DMS53 (cell line): ENCODE measurements at places on chromosomes 5 and 9.
A peak's percentile ranks its signal among the peaks of the same experiment; 100 is the strongest.

DNA sequence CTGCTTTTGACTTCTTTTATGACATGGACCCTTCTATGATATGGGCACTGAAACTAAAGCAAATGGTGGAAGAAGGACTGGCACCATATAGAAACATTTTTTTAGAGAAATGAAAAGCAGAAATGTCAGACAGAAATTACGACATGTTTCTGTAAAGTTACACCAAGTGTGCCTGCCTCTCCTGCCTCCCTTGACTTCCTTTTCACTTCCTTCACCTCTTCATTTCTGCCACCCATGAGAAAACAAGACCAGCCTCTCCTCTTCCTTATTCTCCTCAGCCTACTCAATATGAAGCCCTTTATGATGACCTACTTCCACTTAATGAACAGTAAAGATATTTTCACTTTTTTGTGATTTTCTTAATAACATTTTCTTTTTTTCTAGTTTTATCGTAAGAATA, 44.5 kb downstream of the ERCC6L2 start:
- no peak for DNase-seq

DNA sequence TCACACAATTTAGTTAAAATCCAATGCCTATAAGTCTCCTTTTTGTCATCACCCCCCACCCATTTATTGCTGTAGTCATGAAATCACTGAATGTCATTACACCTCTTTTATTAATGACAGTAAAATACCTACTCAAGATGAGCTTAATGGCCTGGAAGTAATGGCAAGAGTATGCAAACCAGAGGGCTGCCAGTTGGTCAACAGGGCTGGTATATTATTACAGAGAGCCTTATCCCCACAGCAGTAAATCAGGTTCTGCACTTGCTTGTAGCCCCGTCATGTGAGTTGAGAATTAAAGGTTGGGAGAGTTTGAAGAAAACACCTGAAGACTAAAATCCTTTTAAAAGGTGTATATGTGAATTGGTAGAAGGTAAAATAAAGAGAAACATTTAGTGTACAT, 372.4 kb downstream of the MAT2B start:
- no peak for DNase-seq

GRCh38 chr9:96217294-96217707, 84.7 kb downstream of the HSD17B3 start:
- DNase-seq: no peak

GRCh38 chr9:93012963-93013855, 45.3 kb upstream of the SUSD3 start:
- no peak for DNase-seq

- DNase-seq: peak; percentile 79
These were observed 5.5 kb upstream of the DNAJC21 start for GRCh38 chr5:34923694-34924461.

DNA sequence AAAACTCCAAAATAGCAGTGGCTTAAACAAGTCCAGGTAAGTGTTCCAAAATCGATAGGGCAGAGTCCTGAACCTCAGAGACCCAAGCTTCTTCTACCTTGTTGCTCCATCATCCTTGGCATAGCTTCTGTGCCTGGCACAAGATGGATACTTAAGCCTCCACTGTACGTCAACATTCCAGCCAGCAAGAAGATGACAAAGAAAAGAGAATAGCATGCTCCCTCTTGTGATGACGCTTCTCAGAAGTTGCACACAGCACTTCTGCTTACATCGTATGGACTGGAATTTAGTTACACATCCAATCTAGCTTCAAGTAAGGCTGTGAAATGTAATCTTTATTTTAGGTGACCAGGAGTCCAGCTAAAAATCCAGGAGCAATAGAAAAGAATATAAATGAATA, 227.4 kb downstream of the ESM1 start:
- DNase-seq: no peak

DNA sequence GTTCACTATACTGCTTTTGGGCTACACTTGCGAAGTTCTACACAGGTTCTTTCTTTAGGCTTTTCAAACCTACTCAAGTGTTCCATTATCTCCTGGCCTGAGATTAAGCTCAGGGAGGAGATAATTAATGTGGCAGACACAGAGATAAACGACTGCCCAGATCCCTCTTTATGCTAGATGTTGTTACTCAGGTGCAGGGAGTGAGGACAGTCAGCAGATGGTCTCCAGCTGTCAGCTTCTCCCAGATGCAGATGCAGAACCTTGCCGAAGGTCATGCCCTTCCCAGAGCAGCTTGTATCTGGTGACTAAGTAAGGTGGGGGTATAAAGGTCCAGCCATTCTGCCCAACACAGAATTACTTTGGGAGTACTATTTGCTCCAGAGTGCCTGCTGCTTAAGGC, 166.2 kb downstream of the ZNF462 start:
- DNase-seq: no peak

DNA sequence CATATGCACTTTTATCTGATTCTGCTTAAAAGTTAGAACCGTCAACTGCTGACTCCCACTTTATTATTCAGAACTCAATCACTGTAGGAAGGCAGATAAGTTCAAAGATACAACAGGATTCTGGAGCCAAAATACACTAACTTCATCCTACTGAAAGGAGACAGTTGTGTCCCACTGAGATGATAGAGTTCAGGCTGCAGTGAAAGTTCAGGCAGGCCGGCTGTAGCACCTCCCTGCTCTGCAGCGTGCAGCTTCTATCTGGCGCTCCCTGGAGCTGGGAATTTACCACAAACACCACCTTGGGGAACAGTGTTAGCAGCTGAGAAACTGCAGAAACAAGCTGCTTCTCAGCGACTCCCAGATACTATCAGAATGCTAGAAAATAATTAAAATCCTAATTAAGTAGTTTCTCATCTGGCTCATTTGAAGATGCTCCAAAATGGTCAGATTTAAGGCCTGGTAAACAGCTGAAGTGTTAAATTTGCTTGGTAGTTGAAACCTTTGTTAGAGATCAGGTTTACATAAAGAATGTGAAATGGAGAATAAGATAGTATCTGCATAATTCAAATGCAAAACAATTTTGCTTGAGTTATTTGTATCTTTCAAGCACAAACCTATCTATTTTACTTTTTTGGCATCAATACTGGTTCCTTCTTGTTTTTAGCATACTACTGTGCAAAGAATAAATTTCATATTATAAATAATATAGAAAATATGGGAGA, 52.3 kb upstream of the CNTLN start:
- DNase-seq: no peak
